ENCODE measurements at places on chromosomes 16 and 17.

DNA sequence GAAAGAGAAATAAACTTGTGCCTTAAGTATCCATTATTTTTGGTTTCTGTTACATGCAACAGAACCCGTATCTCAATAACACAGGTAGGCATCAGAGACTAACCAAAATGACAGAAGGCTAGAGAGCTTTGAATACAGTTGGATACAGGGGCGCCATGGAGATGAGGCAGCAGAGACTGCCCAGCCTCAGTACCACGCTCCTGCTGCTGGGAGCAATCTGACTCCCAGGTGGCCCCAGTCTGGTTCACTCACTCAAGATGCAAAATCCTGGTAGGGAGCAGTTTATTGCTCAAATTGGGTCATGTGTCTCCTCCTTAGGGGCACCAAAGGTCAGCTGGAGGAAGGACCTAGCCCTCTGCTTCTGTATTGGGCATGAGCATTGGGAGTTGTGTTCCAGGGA, 218.9 kb downstream of the USP22 start:
- DNase-seq = no peak

DNA sequence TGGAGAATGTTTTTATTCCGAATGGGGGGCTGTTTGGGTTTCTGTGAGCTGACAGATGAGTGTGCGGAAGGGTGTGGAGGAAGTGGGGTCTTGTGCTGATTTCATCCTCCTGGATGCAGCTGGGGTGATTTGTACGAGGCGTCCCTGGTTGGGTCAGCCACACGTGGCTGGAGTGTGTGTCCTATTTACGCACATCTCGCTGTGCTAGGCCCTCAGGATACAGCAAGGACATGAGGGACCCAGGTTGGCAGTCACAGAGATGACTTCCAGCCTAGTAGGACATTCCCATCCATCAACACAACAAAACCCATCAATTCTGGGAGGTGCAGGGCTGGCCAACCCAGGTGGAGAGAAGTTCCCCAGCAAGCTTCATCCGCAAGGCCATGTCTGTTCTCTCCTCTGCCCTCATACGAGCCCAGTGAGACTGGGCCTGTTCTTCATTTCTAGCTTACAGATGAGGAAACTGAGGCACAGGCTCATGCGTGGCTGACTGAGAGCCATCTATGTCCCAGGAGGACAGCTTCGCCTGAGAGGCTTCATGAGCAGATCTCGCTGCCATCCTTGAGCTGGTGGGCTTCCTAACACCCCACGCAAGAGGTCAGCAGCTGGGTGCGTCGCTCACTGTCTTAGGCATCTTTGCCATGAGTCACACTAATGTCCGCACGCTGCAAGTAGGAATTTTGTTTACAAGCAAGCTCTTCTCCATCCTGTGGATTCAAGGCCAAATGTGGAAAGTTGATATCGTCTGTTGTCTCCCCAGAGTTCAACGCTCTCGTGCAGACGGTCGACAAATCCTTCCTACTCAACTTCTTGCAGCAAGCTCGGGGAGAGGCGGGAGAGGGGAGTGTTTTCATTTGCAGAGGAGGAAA, 24.4 kb downstream of the IRF8 start:
- no peak for DNase-seq

GRCh38 chr17:5033352-5034015, 1.7 kb downstream of the SLC52A1 start:
- no peak for DNase-seq

DNA sequence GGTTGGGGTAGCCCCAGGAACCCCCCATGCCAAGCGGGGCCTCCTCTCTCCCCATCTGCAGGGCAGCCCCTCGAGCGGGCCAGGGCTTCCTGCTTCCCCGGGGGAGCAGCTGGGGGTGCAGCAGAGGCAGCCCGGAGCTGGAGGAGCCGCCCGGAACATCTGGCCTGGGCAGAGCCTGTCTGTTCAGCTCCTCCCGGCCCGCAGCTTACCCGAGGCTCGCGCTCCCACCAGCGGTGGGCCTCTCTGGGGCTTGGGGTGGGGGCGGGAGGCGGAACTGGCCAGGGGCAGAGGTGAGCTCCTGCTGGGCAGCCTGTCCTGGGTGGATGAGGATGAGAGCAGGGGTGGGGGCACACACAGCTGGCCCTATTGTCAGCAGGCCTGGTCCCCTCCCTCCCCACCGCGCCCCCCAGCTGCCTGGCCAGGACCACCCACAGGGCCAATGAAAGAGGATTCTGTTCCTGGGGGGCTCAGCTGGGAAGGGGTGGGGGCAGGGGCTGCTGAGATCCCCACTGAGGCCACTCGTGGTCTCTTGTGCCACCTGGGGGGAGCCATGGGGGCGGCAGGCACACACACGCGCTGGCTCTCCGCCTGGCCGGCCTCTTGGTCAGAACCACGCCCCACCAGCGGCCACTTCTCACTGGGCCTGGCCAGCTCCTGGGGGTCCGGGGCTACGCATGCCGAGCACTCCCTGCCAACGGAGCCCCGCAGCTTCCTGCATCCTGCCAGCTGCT, 34.7 kb downstream of the BAHCC1 start:
- no peak for DNase-seq

- DNase-seq = no peak
Observed at GRCh38 chr16:66164581-66165247, 201.8 kb upstream of the CDH5 start.

DNA sequence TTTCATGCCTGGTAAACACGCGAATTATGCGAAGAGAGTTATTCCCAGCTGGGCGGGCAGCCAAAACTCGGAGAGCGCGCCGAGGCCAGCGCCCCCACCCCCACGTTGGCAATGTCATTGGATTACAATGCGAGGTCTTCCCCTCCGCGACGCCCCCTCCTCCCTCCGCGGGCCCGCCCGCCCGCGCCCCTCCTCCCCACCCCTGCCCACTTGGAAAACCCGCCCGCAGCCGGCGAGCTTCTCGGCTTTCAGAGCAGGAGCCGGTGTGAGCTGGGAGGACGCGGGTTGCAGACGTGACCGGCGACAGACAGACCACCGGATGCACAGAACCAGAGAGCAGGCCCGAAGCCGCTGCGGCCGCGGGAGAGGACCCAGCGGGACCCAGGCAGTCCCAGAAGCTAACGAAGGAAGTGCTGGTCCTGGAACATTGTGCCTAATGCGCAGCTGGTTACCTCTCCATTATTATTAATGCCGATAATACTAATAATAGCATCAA, 4.0 kb downstream of the NOG start:
- no peak for DNase-seq

DNA sequence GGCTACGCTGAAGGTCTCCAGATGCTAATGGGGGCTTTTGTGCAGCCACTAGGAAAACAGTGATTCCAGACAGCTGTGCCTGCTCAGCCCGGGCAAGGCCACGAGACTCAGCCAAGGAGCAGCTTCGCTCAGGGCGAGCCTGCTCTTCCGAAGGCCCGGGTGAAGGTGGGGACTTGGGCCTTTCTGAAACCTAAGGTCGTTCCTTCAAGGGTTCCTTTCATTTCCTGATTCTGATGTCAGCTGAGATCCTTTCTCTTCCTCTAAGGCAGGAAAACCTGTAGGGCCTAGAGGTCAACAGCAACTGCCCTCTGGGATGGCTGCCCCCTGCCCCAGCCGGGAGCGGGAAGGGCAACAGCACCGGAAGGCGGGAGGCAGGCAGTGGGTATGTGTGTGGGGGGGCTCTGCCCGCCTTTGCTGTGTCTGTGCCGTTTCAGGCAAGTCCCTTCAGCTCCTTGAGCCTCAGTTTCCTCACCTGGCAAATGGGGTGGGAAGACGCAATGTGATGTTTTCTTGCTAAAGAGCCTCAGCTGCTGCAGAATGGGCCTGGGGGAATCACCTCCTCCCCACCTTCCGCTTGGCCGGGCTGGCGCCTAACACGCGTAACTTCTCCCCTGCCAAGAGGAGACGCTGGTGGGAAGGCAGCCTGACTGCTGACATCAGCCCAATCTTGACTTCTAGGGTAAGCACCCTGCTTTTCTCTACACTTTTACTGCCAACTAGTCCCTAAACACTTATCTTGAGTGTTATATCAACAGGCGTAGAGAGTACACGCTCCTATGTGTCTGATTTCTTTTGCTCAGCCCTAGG, 32.8 kb downstream of the IRF8 start:
- DNase-seq = no peak

- no peak for DNase-seq
Observed at GRCh38 chr17:75834928-75835653, 9.1 kb downstream of the UNC13D start.

DNA sequence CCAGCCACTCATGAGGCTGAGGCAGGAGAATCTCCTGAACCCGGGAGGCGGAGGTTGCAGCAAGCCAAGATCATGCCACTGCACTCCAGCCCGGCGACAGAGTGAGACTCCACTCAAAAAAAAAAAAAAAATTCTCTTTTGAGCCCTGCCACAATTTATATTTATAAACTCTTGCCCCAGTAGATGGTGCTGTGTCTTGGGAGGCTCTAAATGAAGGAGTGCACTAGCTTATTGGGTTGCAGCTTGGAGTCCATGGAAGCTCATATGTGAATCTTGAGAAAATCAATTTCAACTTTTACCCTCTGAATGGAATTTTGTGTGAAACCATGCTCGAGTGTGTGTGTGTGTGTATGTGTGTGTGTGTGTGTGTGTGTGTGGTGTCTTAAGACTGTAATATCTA, 420.1 kb downstream of the HS3ST4 start:
- no peak for DNase-seq

- DNase-seq = no peak
Observed at GRCh38 chr16:1786242-1787055, 3.7 kb downstream of the NUBP2 start.

- no peak for DNase-seq
Observed at GRCh38 chr17:50099003-50099402, 3.9 kb downstream of the PDK2 start.

GRCh38 chr17:74432424-74432690, 469 bp downstream of the GPRC5C start:
- DNase-seq = no peak

DNA sequence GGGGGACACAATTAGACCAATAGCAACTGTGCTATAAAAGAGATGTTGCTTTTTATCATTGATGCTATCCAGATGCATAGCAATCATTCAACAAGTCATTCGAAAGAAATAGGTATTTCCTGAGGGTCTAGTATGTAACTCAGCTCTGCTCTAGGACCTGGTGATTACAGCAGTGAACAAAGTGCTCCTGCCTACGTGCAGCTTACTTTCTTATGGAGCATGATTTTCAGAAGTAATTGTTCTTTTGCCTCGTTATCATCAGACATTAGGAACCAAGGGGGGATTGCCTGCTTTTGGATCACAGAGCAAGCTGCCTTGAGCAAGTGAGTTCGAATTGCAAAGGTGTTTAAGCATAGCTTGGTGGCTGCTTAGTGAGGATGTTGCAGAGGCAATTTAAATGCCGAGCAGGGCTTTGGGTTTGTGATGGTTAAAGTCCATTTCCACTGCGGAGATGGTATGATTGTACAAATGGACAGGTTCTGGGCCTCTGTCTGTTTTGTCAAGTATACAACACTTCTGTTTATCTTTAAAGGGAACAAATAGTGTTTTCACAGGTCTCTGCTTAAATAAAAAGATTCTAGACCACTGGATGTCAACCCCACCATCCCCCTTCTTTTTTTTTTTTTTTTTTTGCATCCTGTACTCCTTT, 41.5 kb downstream of the WWOX start:
- DNase-seq = no peak

- DNase-seq = no peak
Observed at GRCh38 chr17:45119964-45120363, 12.4 kb downstream of the PLCD3 start.

- no peak for DNase-seq
Observed at GRCh38 chr17:65759532-65759931, 198.1 kb upstream of the AXIN2 start.

DNA sequence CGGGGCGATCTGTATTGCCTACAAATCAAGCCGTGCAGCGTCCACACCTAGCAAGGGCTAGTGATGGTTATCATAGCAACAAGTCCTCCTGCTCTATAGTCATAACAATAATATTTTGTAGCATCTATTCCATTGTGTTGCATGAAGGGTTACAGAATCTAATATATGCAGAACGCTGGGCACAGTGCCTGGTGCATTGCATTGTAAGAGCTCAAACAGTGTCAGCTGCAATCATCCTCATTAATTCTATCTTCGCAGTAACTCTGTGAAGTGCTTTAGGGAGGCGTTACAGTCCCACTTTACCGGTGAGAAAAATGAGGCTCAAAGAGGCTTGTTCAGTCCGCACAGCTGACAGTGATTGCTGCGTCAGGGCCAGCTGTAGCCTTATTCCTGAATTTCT, 149.4 kb downstream of the RBFOX1 start:
- DNase-seq = no peak

- no peak for DNase-seq
Observed at GRCh38 chr17:82277851-82278250, 4.4 kb upstream of the CSNK1D start.

DNA sequence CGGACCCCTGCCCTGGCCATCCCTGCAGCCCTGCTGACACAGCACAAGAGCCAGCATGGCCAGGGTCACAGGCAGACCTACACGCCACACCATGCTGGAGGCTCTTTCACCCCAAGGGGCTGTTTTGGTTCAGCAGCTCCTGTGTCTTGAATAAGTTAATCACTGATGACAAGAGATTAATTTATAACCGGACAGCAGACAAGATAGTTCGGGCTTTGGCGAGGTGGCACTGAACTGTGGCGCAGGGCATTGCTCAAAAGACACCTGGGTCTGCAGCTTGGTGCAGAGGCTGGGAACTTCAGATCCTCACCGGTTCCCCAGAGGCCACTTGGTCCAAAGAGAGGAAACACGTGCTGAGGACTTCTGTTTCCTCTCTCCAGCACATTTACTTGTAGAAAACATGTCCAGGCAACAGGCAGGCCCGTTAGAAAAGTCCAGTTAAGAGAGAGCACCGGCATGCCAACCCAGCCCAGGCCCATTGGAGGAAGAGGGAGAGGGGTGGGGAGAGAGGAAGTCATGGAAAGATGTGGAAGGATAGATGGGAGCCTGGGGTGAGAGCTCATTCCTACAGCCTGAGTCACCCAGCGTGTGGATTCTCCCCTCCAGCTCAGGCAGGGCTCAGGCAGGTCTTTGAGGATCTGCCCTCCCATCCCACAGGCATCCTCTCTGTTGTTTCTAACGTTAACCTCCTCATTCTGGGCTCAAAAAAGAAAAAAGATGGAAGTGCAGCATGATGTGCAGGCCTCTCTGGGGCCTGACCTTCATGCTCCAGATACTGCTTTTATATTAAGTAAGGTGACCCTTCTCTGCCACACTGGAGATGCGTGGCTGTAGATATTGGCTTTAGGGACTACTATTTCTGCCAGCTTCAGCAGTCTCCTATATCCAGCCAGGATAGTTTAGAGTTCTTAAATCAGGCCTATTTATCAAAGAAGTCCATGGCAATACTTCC, 80.0 kb upstream of the HNF1B start:
- no peak for DNase-seq

- no peak for DNase-seq
Observed at GRCh38 chr17:83109793-83110645, 30.6 kb downstream of the METRNL start.

GRCh38 chr17:73750975-73751374, 106.7 kb upstream of the SDK2 start:
- no peak for DNase-seq

GRCh38 chr17:74677558-74678466, 34.9 kb downstream of the CD300LF start:
- DNase-seq = no peak

- no peak for DNase-seq
Observed at GRCh38 chr17:82311971-82312370, 5.4 kb downstream of the CD7 start.

- no peak for DNase-seq
Observed at GRCh38 chr17:39973496-39973895, 7.1 kb upstream of the PSMD3 start.

- no peak for DNase-seq
Observed at GRCh38 chr17:38918916-38919315, 6.5 kb upstream of the LASP1NB start.
